ENCODE measurements at places on chromosomes 4 and X.

- DNase-seq = no peak
Observed at GRCh38 chrX:1686642-1687041, 71.8 kb downstream of the ASMT start.

- DNase-seq = no peak
Observed at GRCh38 chr4:26729547-26729946, 131.1 kb upstream of the STIM2 start.

DNA sequence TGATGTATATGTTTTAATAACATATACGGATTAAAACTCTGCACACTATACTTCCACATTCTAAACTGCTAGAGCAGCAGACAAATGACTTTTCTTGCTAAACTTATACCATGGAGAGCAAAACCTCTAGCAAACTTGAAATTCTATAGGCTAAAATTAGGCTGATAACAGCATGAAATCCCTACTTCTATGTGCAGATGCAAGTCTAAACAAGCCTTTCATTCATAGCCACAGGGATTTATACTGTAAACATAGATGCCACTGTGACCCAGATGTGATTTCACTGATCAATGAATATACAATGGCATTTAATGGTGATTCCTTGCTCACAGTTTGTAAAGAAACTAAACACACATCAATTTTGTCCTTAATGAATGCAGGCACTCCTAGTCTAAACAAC lies 151.0 kb downstream of the ANTXR2 start:
- no peak for DNase-seq

DNA sequence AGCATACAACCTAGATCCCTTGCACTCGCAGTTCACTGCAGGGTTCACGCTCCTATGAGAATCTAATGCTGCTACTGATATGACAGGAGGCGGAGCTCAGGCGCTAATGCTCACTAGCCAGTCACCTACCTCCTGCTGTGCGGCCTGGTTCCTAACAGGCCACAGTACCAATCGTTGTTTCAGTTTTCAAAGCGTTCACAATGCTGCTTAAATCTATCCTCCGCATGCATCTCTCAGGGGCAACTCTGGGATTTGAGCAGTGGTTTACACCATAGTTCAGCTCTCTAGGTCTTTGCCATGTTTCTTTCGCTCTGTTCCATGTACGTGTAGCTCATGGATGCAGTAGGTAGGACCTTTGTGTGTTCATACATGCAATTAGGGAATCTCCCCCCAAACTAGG lies 47.2 kb downstream of the CLOCK start:
- no peak for DNase-seq

GRCh38 chr4:73862322-73862721 lies 6.9 kb upstream of the CXCL1 start:
- no peak for DNase-seq

DNA sequence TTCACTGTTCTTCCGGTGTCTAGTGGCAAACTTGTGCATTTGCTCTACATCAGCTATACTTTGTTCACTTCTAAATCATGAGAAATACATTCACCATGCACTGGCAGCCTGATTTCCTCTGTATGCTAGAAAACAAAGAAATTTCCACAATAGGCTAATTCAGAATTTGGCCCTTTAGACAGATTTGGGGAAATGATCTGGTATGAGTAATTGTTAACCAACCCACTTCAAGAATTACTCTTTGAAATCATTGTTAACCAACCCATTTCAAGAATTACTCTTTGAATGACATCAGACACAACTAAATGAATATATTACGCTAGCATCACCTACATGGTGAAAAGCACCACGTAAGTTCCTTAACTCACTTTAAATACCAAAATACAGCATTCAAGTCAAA lies 14.6 kb downstream of the APBB2 start:
- no peak for DNase-seq

- DNase-seq = no peak
Observed at GRCh38 chrX:68675571-68675970, 28.1 kb downstream of the STARD8 start.

GRCh38 chrX:48530736-48531135 lies 8.8 kb upstream of the TBC1D25 start:
- DNase-seq = no peak

Data from GM04504 (cell line).